Activated CD8-positive, alpha-beta T cell treated with anti-CD3 and anti-CD28 coated beads, Interleukin-2, amount 10 ng/mL, durations not matched to agents 7 days and 5 days (primary cell): ENCODE measurements at places on chromosomes 13 and 19.

DNA sequence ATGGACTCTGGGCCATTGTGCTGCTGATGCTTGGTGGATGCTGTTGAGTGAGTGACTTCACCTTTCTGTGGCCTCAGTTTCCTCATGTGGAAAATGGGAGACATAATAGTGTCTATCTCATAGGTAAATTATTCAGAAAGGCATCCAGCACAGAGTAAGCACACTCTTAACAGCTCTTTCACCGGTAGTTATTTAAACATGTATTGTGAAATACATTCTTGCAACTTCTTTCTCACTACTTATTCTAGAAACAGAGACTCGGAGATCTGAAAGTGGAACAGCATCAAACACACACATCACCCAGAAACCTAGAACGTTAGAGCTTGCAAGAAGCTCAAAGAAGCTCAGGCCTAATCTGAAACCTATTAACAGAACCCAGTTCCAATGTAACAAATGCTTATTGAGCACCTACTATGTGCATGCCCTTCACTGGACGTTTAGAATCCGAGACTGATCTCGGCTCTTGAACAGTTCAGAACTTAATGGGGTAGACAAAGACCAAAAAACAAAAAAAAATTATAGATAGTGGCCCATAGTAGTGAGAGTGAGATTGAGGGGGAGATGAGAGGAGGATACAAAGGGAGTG, 4.1 kb downstream of the ZSWIM9 start:
- DNase-seq, result no peak

GRCh38 chr13:111042661-111043226, 72.4 kb upstream of the ARHGEF7 start:
- no peak for DNase-seq

DNA sequence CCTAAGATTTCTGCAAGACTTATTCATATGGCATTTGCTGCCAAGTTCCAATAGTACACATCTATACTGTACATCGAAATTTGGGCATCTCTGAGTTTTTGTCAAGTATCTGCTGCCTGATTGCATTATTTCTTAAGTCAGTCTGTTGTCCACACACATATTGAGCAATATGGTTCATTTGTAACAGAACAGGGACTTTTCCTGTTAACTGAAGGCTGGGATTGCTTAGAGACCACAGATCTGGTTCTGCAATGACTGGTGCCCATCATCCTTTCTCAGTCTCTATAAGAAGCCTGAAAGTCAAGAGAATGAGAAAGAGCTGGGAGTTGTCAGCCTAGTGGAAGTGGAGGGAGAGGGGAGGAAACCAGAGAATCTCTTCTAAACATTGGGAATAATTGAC, 22.5 kb upstream of the MYCBP2 start:
- no peak for DNase-seq

DNA sequence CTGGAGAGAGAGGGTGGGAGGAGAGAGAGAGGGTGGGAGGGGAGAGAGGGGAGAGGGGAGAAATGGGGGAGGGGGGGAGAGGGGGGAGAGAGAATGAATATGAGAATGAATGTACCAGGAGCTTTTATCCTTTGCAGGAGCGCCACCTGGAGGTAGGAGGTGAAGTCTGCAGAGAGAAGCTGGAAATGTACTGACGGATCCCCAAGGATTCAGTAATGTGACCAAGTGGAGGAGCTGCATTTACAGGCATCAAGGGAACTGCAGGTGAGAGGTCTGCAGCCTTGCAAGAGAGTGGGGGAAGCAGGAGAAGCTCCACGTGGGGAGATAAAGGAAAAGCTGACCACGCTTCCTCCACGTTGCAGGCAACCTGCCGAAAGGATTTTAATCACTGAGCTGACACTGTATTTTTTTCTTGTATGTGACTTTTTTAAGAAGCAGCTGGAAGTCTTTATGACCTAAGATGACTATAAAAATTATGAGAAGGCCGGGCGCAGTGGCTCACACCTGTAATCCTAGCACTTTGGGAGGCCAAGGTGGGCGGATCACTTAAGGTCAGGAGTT, 33.7 kb downstream of the VSTM1 start:
- DNase-seq, result peak; percentile 68

DNA sequence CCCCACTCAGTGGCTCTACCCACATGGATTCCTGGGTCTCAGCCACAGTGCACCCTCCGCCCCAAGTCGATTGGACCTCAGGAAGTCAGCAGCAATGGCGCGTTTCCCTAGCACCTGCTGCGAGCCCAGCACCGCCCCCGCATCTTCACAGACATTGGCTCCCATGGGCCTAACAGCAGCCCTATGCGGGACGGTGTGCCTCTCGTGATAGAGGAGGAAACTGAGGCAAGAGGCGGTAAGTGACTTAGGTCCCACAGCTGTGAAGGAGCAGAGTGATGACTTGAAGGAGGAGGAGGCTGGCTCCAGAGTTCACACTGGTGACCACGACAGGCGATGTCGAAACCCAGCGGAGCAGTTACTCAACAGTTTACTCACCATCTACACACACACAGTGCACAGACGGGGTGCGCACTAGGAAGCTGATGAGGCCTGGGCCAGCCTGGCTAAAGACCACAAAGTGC, 104.5 kb upstream of the SOX1 start:
- no peak for DNase-seq

DNA sequence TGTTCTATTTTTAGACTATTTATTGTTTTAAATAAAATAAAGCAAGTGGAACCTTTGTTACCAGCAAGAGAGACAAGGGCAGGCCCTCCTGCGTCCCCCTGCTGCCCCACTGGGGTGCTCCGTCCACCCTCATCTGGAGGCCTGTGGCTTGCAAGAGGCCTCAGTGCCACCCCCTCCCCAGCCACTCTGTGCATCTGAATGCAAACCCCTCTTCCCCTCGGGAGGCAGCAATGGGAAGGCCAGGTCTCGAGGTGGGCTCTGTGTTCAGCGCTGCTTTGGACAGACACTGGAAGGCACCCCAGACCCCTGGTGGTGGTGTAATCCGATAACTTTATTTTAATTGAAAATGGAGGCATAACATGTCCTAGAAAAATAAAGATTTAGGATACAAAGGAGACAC, 4.6 kb downstream of the SIX5 start:
- no peak for DNase-seq

- no peak for DNase-seq
Measured at GRCh38 chr13:101837288-101837687, 384.8 kb downstream of the ITGBL1 start.

DNA sequence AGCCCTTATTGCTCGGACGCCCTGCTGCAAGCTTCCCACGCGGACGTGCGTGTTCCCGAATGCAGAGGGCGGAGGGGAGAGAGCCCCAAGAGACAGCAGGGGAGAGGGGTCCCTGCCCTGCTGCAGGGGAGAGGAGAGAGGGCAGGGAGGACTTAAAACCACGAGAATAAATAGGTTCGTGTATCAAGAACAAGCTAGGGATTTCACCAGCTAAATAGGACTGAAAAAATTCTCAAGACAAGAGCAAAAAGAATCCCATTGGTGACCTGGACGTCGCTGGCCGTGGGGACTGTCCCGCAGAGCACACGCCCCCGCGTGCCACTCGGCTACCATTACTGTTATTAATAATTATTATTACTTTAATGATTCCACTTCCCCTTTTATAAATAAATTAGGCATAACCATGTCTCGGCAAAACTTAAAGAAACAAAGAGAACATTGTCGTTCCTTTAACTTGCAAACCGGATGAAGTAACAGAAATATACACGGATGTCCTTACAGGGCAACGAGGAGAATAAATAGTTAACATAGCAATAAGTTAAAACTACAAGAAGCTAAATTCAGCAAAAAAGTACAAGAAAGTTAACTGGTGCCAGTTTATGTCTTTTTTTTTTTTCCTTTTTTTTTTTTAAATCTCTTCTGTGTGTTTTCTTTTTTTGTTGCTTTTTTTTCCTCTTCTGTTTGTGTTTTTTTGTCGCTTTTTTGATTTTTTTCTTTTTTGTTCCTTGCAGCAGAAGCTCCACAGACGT, 16.6 kb downstream of the PRKCSH start:
- DNase-seq, result no peak

GRCh38 chr19:23783636-23784035, 24.9 kb upstream of the ZNF681 start:
- no peak for DNase-seq

- DNase-seq, result no peak
Measured at GRCh38 chr19:31825134-31826094, 476.2 kb upstream of the TSHZ3 start.

DNA sequence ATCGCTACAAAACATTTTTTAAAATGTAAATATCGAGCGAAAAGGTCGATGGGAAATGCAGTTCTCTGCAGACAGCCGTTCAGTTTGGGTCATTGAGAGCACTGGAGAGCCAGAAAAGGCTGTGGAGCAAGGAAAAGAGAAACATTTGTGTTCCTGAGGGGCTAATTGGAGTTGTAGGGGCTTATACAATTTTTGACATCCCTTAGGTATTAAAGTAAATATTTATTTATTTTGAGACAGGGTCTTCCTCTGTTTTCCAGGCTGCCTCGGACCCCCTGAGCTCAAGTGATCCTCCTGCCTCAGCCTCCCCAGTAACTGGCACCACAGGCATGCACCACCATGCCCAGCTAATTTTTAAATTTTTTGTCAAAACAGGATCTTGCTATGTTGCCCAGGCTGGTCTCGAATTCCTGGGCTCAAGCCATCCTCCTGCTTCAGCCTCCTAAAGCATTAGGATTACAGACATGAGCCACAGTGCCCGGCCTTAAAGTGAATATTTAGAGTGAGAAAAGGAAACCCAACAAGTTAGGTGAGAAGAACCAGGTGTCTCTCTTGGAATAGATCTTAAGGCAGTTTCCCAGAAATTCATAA, 825 bp upstream of the YIF1B start:
- DNase-seq, result no peak

GRCh38 chr13:59459972-59460371, 703.8 kb downstream of the DIAPH3 start:
- DNase-seq, result no peak

GRCh38 chr13:74027161-74027779, 106.9 kb downstream of the KLF12 start:
- no peak for DNase-seq

- DNase-seq, result no peak
Measured at GRCh38 chr19:24078680-24079079, 8.3 kb upstream of the ZNF254 start.

- no peak for DNase-seq
Measured at GRCh38 chr13:85314686-85315085, 484.5 kb downstream of the SLITRK6 start.

DNA sequence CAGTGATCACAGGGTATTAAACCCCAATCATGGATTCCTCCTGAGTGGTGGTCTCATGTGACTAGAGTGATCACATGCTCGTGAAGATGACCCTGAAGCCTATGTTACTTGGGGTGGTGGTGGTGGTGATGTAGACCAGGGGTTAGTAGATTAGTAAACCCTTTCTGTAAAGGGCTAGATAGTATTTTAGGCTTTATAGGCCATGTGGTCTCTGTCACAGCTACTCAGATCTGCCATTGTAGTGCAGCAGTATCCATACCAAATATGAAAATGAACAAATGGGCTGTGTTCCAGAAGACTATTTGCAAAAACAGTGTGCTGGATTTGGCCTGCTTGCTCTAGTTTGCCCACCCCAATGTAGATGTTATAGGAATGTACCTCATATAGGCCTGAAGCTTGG, 9.4 kb downstream of the NDFIP2 start:
- DNase-seq, result no peak

- no peak for DNase-seq
Measured at GRCh38 chr19:38596057-38596981, 21.4 kb downstream of the MAP4K1 start.

DNA sequence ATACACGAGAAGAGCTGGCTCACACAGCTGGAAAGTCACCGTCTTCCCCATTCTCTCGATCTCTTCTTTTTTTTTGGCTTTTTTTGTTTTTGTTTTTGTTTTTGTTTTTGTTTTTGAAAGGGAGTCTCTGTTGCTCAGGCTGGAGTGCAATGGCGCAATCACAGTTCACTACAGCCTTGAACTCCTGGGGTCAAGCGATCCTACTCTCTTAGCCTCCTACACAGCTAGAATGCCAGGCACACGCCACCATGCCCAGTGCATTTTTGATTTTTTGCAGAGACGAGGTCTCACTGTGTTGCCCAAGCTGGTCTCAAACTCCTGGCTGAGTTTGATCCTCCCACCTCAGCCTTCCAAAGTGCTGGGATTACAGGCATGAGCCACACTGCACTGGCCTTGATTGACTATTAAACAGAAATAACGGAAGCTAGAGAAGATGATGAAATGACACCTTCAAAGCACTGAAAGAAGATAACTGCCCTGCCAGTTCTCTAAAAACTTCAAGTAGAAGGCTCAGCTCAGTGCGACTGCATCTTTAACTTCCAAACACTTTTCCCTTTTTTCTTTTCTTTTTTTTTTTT, 4.0 kb downstream of the FXYD3 start:
- no peak for DNase-seq

- DNase-seq, result no peak
Measured at GRCh38 chr19:4700693-4700970, 23.0 kb downstream of the DPP9 start.

DNA sequence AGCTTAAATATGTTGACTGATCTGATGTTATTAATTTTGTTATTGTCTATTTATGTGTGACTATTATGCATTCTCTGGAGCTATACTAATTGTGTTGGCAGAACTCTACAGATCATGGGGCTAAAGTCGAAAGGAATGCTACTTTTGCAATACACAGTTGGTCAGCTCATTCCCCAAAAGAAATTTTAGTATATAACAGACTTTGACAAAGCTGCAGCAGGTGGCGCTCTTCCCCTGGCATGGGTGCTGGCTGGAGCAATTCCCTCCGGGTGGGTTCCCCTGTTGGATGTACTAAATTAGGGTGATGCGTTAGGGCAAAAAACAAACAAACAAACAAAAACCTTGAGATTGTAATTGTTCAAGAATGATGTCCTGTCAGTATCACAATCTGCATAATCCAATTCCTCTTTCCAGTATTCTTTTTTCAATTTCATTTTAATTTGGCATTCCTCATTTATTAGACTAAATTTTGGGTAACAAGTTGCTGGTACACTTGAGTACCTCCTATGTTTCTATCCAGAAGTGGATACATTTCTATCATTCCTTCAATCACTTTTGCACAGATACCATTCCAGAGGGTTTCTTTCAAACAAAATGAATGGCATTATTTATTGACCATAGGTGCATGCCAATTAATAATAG, 322.8 kb upstream of the EDNRB start:
- DNase-seq, result peak; percentile 34

- no peak for DNase-seq
Measured at GRCh38 chr13:74114641-74115040, 19.6 kb downstream of the KLF12 start.

DNA sequence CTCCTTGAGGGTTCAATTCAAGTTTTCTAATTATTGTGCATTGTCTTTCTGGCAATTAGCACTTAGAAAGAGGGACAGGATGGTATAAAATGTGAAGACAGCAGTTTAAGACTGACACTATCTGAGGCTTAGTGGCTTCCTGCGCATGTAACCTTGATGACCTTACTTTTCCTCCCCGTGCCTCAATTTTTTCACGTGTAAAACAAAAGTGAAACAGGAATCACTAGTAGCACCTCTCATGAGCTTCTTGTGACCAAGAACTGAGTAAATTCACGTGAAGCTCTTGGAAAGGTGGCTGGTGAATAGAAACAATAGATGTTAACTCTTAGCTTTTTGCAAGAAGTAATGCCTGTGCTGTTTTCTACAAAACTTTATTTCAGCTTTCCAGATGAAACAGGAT, 233.9 kb downstream of the LMO7 start:
- peak; percentile 53 for DNase-seq
